DMS79 treated with DMSO at 0.1 percent for 48 hours (cell line): ENCODE measurements at places on chromosomes 11 and 22.
A peak's percentile ranks its signal among the peaks of the same experiment; 100 is the strongest.

DNA sequence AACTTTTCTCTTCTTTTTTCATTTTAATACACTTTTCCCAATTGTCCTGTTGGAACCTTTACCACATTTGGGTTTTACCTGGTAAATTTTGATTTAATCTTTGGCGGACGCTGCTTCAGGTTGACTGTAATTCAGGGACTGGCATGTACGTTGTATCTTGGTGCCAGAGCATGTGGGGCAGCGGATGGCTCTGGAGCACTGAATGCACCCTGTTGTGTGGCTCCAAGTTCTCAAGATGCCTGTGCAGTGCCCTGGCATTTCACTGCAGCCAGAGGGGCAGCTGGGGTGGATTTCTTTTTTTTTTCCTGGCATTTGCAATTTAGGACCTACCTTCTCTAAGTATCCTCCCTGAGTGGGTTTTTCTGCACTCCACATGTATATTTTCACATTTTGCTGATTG, 242.2 kb downstream of the BLID start:
- no peak for DNase-seq

DNA sequence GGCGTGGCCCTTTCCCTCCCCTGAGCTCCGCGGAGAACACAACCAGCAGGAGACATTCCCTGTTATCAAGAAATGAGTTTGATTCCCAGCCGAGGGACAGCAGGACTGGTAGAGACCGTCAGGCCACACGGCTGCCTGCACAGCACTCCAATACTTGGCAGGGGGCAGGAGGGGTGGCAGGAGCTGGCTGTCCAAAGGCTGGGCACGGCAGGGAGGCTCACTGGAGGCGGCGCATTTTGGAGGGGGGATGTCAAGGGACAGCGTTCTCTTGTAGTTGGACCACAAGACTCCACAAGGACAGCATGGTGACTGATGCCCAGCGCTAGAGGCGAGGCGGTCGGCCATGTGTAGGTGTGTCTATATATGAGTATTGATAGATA, 66.7 kb upstream of the A4GALT start:
- no peak for DNase-seq

DNA sequence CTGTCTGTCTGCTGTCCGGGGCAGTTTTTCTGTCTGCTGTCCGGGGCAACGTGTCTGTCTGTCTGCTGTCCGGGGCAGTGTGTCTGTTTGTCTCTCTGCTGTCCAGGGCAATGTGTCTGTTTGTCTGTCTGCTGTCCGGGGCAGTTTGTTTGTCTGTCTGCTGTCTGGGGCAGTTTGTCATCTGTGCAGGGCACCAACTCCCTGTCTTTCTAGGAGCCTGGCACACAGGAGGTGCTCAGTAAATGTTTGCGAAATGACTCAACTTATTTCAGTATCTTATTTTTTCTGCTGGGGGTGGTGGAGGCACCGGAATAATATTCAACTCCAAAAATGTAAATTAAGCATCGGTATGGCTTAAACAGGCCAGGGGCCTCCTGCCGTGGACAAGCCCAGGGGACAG, 12.0 kb upstream of the TTLL12 start:
- no peak for DNase-seq

GRCh38 chr22:47408409-47408808, 646.0 kb downstream of the TBC1D22A start:
- DNase-seq = no peak

GRCh38 chr11:44475114-44475686, 90.3 kb upstream of the CD82 start:
- no peak for DNase-seq

GRCh38 chr11:1672613-1673350, 24.2 kb upstream of the KRTAP5-6 start:
- no peak for DNase-seq

DNA sequence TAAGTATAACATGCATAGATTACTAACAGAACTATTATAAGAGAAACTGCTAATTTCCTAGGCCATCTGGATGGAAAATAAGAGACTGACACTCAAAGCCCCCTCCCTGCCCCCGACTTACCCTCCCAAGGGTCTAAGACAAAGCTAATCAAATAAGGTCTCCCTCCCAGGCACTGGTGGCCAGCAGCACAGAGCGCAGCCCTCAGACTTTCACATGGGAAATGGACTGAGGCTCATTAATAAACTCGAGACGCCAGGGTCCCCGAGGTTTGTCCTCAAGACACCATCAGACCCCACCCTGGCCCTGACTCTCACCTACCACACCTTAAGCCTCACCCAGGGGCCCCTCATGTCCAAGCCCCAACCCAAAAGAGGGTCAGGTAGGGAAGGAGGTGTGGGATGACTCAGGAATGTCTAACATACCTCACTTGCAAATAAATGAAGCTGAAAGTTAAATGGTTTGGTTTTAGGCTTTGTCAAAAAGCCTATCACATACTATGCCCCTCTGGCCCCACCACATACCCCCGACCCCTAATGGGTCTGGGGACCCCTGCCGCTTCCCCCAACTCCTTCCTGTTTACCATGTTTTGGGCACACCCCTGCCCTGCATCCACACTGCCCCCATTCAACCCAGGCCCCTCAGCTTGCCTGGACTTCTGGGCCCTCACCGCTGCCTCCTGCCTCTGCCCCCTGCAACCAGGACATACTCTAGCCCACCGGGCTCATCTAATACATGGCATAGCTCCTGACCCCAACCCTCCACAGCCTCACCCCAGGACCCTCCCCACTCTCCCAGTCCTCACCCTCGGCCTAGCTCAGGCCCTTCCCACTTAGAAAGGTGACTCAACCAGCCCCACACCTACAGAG, 11.4 kb downstream of the ARAP1 start:
- no peak for DNase-seq

GRCh38 chr11:94630221-94630620, 63.1 kb downstream of the PIWIL4 start:
- no peak for DNase-seq

DNA sequence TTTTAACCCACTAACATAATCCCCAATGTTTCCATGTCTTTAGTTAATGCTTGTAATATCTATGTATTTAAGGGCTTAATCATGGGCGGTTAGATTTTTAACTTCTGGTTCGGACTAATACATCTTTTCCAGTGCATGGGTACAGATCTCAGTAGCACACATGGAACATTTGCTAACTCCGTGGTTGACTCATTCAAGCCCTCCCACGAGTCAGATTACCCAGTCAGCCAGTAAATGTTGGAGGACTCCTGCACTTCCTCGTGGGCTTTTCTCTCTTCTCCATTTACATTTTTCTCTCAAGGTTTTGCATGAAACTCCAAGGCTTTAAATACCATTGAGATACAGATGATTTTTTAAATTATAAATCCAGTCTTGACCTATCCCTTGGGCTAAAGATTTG, 313.9 kb downstream of the ST3GAL4 start:
- no peak for DNase-seq

DNA sequence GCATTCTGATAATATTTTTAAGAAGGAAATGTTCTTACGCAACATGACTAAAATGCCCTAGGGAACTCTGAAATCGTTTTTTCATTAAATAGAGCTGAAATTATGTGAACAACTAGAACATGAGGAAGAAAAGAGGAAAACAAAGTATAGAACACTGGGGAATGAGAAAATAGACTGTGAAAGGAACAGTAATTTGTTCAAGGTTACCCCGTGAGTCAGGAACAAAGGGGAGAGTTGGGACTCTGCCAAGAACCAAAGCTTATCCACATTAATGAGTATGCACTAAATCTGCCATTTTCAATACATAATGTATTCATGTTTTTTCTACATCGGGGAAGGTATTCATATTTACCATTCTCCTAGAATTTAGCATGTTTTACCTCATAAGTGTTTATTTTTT, 961.8 kb upstream of the CCDC90B start:
- no peak for DNase-seq

GRCh38 chr22:16838073-16838472, 12.9 kb upstream of the XKR3 start:
- no peak for DNase-seq

DNA sequence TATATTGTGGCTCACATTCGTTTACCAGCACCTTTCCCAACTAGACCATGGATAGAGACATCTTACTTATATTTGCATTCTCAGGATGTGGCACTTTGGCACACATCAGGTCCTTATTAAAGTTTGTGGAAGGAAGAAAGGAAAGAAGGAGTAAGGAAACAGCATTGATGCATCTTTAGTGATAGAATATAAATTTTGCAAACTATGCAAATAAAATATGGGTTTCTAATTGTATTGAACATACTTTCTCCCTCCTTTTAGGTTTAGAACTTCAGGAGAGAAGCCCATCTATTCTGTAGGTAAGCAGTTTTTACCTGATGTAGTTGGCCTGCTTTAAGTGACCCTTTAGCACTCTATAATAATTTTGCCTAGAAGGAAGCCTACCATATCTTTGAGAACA, 20.4 kb downstream of the MRPL48 start:
- no peak for DNase-seq

GRCh38 chr11:16899708-16900303, 114.4 kb downstream of the PLEKHA7 start:
- no peak for DNase-seq

- DNase-seq = no peak
Measured at GRCh38 chr22:50445071-50445879, 29.6 kb downstream of the SBF1 start.

DNA sequence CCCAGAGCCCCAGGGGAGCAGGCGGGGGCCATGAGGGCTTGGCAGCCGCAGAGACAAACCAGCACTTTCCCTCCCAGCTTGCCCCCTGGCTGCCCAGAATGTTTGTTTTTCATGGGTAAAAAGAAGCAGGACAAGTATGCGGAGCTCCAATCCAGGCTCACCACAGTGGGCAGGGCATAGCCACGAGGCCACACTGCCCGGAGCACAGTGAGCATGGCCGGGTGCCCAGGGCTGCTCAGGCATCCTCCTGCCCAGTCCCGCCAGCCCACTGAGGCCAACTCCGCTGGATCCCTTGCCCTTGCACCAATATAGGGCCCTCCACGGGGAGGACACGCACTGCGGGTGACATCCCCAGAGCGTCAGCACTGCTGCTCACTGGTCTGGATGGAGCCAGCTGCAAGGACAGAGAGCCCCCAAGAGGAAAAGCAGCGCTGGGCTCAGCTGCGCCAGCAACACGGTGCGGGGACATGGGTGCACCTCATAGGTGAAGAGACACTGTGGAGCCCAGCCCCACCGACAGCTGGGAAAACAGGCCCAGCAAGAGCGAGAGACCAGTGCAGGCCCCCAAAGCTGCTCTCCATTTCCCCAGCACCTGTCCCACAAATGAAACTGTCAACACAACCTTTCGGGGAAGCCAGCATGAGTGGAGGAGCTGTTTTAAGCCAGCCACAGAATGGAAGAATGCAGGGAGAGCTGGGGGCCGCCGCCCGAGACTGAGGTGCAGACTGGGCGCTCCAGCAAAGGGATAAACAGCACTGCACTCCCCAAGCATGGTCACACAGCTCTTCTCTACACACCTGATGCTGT, 24.8 kb downstream of the ARVCF start:
- DNase-seq = no peak

DNA sequence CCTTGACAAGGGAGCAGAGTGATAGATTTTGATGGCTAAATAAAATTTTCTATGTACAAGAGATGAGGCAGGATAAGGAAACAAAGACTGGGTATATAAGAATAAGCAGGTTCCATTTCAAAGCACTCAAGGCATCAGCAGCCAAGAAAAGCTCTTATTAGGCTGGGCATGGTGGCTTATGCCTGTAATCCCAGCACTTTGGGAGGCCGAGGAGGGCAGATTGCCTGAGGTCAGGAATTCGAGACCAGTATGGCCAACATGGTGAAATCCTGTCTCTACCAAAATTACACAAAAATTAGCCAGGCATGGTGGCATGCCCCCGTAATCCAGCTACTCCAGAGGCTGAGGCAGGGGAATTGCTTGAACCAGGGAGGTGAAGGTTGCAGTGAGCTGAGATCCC, 563.4 kb upstream of the CCDC179 start:
- peak; percentile 87 for DNase-seq

DNA sequence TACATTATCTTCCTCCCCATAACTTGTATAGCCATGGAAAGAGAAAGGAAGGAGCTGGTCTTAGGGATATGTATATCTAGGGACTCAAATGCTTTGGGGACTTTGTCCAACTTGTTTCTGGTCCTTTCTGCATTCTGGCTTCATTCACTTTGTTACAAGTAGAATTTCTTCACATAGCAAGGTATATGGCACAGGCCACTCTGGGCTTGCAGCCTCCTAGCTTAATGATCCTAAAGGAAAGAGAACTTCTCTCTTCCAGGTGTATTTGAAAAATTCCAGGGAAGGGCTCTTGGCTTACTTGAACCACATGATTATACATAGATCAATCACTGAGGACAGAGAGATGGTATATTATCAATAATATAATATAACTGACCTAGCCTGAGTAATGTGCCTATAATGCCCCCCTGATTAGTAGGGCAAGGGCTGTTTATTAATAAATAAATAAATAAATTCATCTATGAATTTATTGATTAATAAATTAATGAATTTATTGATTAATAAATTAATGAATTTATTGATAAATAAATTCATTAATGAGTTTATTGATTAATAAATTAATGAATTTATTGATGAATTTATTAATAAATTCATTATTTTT, 48.2 kb upstream of the CEP295 start:
- DNase-seq = no peak

- DNase-seq = no peak
Measured at GRCh38 chr11:88017666-88018065, 157.6 kb downstream of the RAB38 start.

- DNase-seq = no peak
Measured at GRCh38 chr22:17824457-17824856, 50.2 kb upstream of the BID start.

DNA sequence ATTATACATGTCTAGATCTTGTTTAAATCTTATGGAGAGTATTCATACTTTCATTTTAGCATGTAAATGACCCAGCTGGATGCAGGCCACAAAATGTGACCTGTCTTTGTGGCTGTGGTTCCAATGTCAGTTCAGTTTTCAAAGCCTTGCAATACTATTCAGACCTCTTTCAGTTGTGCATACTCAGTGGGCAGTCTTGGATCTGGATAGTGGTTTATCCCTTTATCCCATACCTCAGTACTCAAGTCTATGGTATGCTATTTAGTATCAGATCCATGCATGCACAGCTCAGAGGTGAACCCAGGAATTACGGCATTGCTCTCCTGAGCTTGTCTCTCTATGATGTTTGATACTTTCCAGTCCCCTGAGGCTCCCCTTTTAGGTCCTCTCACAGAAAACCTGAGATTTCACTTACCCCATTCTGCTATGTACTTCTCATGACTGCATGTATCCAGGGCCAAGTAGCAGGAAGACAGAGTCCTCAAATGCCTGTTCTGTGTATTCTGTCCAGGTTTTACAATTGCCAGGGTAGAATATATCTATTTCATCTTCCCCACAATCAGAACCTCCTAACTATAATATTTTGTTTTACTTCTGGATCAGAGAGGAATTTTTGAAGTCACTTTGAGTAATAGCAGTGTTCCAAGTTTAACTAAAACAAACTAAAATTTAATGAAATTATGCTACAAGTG, 6.9 kb upstream of the P4HA3 start:
- DNase-seq = no peak
